NB4 (cell line): ENCODE measurements at places on chromosomes 1 and 21.

DNA sequence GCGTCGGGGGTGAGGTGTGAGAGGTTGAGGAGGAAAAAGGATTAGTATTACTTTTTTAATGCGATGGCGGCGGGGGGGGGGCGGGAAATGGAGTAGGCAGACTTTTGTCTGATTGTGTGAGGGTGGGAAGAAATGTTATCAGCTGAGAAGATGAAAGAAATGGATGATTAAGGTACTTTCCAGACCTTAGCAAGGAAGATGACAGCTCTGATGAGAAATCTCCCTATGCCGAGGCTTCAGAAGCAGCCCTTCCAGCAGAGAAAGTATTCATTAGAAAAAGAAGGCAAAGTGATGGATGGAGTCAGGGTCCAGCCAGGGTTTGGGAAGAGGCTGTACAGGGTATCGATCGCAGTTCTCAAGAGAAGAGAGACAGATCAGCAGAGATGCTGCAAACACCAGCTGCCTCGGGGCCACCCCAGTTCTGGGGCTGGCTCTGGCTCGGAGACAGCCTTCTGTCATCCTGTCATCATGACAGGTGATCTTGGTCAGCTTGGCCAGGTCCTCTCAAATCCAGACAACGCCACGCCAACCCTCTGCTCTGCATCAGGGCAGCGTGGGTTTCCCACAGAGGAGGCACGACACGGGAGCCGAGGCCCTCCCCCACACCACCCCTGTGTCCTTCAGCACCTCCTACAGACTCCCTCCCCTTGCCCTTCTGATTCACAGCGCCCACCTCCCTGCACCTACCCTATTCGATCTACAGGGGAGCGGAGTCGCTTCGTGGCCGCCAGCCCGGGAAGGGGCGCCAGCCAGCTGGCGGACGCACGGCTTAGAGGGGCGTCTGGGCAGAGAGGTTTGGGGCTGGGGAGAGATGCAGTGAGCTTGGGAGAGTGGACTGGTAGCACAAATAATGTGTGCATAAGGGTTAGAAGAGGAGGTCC is 674 bp upstream of the ATXN7L2 start:
- no peak for DNase-seq

DNA sequence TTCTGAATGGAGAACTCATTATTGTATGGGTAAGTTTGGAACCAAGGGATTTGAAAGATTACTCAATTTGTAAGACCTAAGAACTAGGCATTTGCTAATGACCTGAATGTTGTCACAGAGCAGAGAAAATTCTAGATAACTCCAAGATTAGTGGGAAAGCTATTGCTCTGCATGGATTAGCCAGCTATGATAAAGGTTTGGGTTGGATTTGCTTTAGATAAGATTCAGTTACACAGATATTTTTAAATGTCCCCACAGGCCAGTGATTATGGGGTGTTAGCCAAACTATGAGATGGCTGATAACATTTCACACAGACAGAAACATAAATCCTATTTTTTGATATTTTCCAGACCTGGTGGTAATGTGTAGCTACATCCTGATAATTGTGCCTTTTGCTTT is 88.2 kb downstream of the NTPCR start:
- no peak for DNase-seq

DNA sequence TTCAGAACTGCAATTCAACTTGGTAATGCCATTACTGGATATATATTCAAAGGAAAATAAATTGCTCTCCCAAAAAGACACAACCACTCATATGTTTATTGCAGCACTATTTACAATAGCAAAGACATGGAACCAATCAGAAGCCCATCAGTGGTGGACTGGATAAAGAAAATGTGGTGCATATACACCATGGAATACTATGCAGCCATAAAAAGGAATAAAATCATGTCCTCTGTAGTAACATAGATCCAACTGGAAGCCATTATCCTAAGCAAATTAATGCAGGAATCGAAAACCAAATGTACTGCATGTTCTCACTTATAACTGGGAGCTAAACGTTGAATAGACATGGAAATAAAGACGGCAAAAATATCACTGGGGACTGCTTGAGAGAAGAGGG is 117.0 kb downstream of the MAP3K21 start:
- DNase-seq: no peak

GRCh38 chr1:27341525-27342252 is at the start of gene SYTL1:
SYTL1 (plus strand) TSS chr1:27342022; CDS start chr1:27345335, 3,313 bp downstream.
- peak; percentile 96 for DNase-seq

GRCh38 chr1:156338180-156338976 is at the start of the genes CCT3 and TSACC:
CCT3 (minus strand) TSS chr1:156338292; CDS start chr1:156338184, 108 bp downstream.
TSACC (plus strand) TSS chr1:156338526; CDS start chr1:156339758, 1,232 bp downstream.
- DNase-seq: peak; percentile 100

DNA sequence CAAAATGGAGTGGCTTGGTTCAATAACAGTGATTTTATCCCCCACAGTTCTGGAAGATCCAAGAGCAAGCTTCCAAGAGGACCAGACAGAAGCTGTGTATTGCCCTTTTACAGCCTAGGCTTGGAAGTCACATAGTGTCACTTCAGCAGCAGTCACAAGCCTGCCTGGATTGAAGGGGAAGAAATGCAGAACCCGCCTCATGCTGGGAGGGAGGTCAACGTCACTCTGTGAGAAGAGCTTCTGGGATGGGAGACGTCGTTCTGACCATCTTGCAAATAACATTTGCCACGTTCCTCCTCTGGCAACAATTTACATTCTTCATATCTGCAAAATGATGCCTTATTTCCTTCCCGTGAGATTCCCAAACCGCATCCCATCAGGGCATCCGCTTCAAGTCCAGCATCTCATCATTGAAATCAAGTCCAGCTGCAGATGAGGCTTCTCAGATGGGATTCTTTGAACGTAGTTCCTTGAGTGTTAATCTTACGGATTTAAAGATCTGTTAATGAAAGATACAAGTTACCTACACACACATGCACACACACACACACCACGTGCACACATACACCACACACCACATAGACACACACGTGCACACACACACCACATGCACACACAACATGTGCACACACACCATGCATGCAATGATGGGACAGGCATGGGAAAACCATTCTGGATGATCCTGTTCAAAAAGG is 23.9 kb upstream of the KIF1B start:
- no peak for DNase-seq

- no peak for DNase-seq
Measured at GRCh38 chr1:63880958-63881576, 107.2 kb downstream of the ROR1 start.

- no peak for DNase-seq
Measured at GRCh38 chr1:153444078-153444477, 16.4 kb downstream of the S100A7 start.

DNA sequence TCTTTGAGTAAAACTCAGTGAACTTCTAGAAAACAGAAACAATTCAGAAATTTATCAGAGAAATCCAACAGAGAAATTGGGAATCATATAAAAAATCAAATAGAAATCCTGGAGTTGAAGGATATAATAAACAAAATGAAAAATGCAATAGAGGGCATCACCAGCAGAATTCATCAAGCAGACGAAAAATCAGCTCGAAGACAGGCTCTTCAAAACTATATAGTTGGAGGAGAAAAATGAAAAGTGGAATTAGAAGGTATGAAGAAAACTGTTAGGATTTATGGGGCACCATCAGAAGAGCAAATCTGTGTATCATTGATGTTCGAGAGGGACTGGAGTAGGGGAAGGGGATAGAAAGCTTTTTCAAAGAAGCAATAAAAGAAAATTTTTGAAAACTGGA is 121.5 kb upstream of the GPR52 start:
- DNase-seq: no peak

DNA sequence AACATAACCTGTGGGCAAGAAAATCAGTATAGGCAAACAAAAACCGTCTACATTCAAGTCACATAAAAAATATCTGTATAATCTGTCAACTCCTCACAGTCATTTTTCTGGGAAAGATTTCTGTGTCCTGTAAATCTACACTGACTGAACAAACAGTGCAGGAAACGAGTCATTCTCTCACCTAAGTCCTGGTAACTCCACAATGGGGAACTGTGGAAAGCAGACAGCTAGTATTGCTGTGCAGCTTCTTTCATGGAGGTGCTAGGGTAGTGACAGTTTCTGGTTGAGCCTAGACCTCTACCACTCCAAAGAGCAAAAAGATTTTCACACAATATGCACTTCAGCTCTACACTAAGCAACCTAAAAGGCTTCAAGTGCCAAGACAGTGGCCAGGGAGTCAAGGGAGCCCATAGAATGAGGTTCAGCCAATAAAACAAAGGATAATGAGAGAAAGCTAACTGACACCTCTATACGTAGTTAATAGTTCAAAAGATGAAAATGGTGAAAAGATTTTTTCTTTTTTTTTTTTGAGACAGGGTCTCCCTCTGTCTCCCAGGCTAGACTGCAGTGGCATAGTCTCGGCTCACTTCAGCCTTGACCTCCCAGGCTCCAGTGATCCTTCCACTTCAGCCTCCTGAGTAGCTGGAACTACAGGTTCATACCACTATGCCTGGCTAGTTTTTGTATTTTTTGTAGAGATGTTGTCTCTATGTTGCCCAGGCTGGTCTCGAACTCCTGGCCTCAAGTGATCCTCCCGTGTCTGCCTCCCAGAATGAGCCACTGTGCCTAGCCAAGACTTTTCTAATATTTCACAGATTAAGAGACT is 5.5 kb downstream of the PTP4A2 start:
- peak; percentile 57 for DNase-seq

DNA sequence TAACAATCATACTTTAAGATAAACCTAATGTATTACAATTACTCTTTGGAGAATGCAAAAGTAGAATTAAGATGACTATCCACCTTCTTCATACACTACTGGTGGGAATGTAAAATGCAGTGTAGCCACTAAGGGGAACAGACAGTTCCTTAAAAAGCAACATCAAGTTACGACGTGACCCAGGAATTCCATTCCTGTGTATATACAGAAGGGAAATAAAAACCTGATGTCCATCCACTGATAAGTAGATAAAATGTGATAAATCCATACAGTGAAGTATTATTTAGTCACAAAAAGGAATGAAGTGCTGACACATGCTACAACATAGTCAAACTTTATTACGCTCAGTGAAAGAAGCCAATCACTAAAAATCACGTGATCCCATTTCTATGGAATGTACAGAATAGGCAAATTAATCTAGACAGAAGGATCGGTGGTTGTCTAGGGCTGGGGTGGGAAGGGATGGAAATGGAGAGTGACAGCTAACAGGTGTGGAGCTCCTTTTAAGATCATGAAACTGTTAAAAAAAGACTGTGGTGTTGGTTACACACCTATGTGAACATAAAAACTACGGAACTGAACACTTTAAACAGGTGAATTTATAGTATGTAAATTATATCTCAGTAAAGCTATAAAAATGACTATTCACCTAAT is 42.1 kb downstream of the NRIP1 start:
- no peak for DNase-seq

DNA sequence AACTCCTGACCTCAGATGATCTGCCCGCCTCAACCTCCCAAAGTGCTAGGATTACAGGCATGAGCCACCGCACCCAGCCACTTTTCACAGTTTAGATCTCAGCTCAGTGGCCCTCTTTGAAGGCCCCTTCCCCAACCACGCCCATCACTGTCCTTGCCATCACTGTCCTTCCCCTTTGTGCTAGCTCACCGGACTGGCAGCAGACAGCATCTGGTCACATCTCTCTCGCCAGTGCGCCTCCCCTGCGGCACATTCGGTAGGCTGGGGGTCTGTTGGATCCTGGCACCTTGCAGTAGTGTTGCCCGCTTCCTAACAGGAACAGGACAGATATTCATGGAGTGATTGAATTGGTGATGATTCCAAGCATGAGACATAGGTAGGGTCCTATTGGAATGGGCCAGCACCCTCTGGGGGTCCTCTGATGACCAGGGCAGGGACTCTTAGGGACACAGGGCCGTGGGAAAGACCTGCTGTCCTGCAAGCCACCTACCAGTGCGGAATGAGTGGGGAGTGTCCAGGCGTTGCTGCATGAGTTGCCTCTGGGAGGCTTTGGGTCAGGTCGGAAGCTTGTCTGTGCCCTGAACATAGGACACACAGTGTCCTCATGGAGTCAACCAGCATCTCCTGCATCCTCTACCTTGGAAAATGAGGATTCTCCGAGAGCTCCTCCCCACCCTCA is 178.8 kb upstream of the VAMP3 start:
- no peak for DNase-seq

DNA sequence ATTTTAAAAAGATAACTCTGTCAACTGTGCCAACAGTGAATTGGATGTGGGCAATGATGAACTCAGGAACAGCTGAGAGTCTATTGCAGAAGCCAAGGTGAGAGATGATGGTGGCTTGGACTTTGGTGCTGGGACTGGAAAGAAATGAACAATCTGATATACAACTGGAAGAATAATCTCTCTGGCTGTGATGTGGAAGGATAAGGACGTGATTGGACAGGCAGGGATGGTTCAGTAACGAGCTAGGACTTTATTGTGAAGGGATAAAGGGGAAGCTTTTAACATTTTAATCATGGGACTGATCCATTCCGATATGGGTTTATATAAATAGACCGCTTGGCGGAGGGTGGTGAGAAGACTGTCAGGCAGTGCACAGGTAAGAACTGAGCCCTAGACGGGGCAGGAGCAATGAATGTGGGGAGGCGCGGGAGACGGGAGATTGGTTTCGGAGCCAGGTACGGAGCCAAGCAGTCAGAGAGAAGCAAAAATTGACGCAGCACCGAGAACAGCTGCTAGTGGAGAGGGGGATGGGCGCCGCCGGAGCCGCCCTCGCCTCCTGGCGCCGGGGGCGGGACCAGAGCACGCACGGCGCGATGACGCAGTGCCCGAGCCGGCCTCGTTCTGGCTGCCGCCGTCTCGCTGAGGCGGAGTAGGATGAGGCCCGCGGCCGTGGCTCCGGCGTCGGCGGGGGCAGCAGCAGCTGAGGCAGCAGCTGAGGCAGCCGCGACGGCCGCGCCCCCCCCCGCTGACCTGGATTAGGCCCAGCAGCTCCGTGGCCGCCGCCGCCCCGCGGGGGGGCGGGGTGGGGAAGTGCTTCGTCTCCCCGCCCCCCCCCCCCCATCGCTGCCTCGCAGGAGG is at the start of gene RNF11:
TSS of gene RNF11 (plus strand) at position 601 of the 858 bp plus-strand sequence. CDS start 484 bp downstream, outside the sequence.
- peak; percentile 89 for DNase-seq

DNA sequence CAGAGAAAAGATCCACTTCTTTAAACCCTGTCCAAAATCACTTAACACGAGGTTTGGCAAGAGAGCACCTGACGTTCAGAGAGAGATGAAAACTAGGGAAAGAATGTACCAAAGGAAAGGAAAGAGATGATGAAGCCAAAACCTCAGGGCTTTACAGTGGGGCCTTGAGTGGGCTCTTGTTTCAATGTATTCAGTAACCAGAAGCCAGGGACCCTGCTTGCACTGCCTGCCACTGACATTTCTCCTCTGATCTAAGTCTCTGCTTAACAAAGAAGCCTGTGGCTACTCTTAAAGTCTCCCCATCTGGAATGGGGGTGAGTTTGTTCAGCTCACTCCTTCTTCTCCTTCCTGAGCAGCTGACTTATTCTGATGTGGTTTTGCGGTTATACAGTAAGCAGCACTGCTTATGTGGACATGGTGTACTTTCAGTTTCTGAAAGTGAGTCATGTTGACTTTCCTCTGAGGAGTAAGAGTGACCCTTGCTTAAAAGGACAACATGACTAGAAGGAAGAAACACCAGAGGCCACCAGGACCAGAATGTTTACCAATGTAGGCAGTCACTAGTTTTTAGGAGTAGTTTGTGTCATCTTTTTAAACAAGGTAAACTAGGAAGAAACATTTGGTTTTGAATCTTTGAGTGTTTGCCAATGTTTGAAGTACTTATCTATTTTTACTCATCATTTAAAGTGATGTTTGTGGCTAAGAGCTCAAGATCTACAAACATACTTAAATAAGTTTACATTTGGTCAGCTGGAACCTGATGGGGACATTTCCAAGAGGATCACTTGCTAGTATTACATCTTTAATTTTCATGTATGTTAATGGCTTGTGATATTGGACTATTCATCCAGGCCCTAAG is 87.4 kb downstream of the FASLG start:
- peak; percentile 89 for DNase-seq
